NCI-H1048 (cell line): ENCODE measurements at places on chromosomes 13 and 19.

GRCh38 chr13:41025518-41025917 lies 6.4 kb upstream of the ELF1 start:
- DNase-seq, result no peak

GRCh38 chr13:34347784-34348573 lies 530.0 kb downstream of the RFC3 start:
- no peak for DNase-seq

DNA sequence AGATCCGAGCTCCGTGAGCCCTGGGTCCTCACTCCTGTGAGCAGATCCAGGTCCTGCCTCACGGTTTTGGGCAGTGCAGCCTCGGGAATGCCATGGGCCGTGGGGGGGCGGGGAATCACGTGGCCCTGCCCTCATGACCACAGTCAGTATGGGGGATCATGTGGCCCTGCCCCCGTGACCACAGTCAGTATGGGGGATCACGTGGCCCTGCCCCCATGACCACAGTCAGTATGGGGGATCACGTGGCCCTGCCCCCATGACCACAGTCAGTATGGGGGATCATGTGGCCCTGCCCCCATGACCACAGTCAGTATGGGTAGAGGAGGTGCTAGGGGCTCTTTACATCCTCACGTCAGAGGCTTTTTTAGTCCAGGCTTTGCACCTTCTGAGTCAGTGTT lies 64.3 kb upstream of the F7 start:
- no peak for DNase-seq

DNA sequence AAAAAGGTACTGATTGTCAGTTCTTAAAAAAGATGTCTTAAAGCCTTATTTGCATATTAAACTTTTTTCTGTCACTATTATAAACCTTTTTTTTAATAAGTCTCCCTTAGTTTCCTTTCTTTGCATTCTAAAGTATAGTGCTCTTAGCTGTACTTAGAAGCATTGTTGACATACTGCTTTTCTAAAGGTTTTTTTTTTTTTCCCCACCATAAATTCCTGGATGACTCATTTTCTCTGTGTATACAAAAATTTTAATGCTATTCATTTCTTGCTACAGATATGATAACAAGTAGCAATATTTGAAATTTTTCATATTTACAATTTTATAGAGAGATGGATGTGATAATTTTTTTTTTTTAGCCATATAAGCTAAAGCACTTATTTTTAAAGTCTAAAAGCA lies 43.5 kb downstream of the METTL21C start:
- DNase-seq, result no peak

GRCh38 chr13:109698779-109699178 lies 87.6 kb downstream of the IRS2 start:
- no peak for DNase-seq

DNA sequence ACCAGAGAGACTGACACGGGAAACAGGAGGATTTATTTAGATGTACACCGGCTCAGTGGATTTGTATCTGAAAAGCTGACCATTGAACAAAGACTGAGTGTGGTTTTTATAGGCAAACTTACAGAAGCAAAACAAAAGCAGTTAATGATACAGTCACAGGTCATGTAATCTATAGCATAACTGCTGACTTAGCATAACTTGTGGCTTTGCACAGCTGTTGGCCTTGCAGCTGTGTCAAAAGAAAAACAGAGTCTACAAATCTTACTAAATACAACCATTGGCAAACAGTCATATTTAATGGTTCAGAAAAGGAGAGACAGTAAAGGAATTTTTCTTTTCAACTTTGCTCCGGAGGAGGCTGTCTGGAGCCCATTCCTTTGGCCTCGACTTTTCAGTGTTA lies 2.3 kb upstream of the ILF3 start:
- DNase-seq, result no peak

- no peak for DNase-seq
Observed at GRCh38 chr19:40284251-40284500, 969 bp downstream of the AKT2 start.

- DNase-seq, result no peak
Observed at GRCh38 chr13:99315186-99315585, 8.0 kb upstream of the GPR183 start.

DNA sequence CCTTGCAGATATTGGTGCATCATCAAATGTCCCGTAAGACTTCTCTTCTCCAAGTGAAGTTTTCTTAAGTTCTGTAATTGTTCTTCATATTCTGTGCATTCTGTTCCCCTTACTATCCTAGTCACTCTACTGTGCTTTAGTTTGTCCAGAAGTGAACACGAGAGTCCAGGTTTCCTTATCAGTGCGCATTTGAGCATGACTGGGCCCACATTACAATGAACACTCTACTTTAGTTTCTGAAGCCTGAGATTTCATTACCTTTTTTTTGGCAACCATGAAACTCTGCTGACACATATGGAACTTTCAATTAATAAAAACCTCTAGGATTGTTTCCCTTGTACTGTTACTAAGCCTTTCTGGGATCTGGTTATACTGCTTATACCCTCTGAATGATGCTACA lies 270.0 kb downstream of the KCNRG start:
- DNase-seq, result no peak

GRCh38 chr13:28532388-28533124 lies 37.6 kb upstream of the FLT1 start:
- no peak for DNase-seq

DNA sequence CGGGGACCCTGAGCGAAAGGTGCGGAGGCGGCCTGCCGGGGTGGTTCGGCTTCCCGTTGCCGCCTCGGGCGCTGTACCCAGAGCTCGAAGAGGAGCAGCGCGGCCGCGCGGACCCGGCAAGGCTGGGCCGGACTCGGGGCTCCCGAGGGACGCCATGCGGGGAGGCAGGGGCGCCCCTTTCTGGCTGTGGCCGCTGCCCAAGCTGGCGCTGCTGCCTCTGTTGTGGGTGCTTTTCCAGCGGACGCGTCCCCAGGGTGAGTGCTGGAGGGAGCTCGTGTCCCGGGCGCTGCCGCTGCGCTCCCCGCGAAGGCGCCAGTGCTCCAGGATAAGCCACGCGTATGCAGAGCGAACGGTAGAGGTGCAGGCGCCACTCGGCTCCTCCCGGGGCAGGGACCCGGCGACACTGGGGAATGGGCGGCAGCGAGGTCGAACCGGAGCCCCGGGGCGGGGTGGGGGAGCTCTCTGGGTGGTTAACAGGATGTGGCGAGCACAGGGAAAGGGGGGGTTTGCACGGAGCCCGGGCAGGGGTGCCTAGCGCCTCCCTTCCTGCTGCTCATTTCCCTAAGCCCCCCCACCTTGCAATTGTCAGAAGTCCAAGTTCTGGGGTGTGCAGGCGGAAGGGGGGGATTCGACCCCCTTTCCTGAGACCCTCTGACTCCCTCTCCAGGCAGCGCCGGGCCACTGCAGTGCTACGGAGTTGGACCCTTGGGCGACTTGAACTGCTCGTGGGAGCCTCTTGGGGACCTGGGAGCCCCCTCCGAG lies at the start of gene IL27RA:
TSS of gene IL27RA (plus strand) at position 44 of the 762 bp plus-strand sequence. CDS start at position 155, 111 bp downstream.
- DNase-seq, result no peak

DNA sequence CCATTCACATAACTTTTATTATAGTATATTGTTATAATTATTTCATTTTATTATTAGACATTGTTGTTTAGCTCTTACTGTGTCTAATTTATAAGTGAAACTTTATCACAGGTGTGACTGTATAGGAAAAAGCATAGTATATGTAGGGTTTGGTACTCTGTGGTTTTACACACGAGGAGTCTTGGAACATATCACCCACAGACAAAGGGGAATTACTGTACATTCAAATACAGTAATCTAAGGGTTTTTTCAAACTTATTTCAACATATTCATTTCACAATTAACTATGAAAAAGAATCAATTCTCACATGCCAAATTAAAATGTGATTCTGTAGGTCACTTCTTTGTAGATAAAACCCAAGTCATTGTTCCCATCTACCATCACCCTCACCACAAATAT lies 46.0 kb downstream of the RBM26 start:
- no peak for DNase-seq

- no peak for DNase-seq
Observed at GRCh38 chr13:62357887-62358645, 942.4 kb upstream of the PCDH20 start.

DNA sequence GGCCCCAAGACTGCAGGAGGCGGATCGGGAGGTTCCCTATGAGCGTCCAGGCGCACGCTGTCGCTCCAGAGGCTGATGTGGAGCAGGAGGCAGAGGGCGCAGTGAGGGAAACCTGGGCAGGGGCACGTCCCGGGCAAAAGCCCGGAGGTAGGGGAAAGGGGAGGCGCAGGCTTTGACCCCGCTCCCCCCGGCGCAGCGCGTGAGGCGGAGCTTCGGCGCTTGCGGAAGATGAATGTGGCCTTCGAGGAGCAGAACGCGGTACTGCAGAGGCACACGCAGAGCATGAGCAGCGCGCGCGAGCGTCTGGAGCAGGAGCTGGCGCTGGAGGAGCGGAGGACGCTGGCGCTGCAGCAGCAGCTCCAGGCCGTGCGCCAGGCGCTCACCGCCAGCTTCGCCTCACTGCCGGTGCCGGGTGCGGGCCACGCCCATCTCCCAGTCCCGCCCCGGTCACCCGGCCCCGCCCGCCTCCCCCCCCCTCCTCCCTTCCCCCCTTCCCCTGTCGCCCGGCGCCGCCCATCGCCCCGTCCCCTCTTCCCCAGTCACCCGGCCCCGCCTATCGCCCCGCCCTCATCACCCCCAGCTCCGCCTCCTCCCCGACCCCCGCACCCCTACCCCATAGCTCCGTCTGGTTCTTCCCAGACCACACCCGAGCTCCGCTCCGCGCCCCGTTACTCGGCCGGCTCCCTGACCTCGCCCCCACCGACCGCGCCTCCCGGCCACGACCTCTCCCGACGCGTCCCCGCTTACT lies 4.1 kb downstream of the HMG20B start:
- no peak for DNase-seq

GRCh38 chr13:101706651-101707050 lies 254.2 kb downstream of the ITGBL1 start:
- no peak for DNase-seq

DNA sequence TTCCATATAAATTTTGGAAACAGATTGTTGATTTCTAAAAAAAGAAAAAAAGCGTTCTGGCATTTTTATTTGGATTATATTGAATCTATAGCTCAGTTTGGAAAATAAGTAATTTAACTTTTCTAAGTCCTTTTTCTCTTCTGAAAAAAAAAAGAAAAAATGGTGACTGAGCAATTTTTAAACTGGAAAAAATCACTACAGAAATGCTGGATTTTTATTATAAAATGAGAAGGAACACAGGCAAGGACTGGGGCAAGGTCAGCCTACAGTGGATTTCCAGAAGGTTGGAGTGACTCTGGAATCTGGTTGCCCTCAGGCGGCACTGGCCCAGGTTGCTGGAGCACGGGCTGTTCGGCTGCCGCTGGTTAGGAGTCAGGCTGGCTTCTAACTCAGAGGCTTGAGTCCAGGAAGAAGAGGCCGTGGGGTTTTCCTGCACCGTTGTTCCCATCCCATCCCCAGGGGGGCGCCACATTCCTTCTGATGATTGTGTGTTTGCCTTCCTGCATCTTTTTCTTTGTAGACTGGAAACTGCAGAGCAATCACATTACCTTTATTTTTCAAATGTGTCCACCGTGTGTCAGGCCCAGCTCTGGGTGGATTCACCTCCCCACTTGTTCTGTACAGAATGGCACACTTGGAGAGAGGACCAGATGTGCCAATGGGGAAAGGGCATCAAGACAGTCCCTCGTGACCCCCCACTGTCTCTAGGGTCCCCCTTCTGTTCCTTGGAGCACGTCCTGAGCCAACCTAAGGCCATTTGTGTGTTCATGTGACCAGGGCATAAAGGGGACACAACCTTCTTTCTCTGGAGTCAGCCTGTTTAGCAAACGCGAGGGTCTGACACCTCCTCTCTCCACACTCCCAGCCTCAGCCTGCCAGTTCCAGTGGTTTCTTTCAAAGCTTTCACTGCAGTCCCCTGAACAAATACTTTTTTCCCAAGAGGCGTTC lies 44.5 kb upstream of the GTF3A start:
- DNase-seq, result no peak

DNA sequence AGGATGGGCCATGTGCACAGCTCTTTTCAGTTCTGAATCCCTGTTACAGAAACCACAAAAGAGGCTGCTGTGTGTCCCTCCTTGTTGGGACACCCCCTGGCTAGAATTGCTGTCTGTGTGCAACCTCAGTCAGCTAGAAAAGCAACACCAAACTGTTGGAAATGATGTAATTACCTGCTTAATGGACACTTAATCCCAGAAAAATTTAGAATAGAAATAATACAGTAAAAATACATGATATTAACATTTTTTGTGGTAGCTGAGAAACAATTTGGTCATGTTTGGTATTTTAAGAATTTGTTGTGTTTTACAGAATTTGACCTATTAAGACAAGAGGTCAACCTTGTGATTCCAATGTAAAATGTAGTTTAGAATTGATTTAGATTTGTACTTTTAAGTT lies 46.8 kb downstream of the FAM124A start:
- no peak for DNase-seq

- no peak for DNase-seq
Observed at GRCh38 chr13:21707586-21707985, 36.7 kb downstream of the FGF9 start.

GRCh38 chr13:64248371-64249065 lies 2832.9 kb upstream of the PCDH20 start:
- no peak for DNase-seq

DNA sequence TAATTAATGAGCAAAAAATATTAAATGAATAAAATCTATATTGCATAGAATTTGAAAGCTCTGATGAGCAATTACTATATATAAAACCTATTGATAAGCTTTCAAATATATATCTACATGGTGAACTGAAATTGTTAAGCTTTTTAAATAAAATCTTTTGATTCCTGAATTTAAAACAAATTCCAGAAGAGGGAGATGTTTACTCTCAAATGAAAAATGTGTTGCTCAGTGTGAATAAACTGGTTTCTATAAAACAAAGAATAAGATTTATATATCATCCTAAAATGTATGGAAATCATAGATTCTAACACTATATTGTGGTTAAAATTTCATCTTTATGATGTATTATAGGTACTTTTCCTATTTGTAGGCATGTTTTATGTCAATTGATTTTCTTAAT lies 171.5 kb upstream of the SLITRK6 start:
- no peak for DNase-seq

DNA sequence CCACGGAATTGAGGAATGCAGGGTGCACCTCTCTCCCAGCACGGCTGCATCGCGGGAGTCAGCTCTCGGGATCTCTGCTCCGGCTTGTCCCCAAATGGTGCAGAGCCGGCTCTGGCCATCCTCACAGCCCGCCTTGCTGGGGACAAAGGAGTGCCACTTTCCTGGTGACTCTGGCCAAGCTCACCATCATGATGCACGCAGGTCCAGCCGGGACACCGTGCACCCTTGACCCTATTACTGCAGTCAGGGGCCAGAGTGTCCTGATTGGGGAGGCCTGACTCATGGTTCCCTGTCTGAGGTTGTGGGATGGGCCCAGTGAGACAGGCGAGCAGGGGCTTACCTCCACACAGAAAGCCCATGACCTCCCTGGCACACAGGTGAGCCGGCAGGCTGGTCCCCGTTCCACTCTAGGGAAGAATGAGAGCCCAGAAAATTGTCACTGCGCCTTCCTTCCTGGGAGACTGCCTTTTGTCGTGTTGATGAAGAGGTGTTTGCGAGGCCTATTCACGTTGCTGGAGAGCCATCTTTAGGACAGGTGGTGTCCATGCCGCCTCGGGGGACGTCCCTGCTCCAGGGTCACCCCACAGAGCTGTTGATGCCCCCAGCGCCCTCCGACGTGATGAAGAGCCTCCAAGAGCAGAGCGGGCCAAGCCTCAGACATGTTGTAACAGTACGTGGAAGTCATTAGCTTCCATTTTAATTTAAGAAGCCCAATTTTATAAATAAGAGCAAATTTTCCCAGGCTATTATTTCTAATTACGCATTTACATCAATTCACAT lies 18.5 kb upstream of the VSTM2B start:
- DNase-seq, result no peak

GRCh38 chr13:98853771-98854221 lies 101.3 kb upstream of the SLC15A1 start:
- no peak for DNase-seq
